ENCODE measurements at places on chromosomes 4 and X.

- no peak for DNase-seq
Measured at GRCh38 chrX:13547671-13548070, 21.7 kb upstream of the EGFL6 start.

GRCh38 chrX:129653181-129653970 is 1.4 kb downstream of the APLN start:
- no peak for DNase-seq

DNA sequence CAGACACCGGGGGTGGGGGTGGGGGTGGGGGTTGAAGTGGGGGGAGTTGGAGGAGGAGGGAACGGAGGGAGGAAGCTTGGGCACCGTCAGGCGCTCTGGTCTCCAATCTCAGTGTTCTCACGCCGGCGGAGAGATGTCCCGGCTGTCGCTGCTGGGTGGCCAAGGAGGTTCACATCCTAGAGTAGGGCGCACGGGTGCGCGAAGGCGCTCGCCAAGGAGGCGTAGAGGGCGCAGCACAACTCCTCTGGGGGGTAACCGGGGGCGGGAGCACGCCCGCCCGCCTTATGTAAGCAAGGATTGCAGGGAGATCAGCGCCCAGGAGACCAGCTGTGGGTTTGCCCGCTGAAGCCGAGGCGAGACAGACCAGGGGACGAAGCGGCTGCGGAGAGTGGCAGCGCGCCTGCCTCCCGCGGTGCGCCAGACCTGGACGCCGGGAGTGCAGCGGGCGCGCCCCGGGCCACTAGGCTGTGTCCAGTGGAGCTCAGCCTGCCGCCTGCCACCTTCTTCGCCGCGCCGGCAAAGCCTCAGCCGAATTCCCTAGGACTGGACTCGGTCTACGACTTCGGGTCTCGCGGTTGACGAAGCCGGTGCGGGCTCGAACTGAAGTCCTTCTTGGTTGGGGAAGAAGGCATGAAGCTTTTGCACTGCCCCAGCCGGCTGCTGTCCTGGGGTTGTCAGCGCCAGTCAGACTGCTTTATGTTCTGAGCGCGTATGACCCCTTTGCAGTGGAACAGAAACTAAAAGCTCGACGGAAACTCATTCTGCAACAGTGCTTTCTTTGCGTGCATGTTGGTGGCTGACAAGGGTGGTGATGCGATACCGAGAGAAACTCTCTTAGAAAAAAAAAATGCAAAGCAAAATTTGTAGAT is 707 bp upstream of the UNC5C start:
- DNase-seq, result no peak

DNA sequence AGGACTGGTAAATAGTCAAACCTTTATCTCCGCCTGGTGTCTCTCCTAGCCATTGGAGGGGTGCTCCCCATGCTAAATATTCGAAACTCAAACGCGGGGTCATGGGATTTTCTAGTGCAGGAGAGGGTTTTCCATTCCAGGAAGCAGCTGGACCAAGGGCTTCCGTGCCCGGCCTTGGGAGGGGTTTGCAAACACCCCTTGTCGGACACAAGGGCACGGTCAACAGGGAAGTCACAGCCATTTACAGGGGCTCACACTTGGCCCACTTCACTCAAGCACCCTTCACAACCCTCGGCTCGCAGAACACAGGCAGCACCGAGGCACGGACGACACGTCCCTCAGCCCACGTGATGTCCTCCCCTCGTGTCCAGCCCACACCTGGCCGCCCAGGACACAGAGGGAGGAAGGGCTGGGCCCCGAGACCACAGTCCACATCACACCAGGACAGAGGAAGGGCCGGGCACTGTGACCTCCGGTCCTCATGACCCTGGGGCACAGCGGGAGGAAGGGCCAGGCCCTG is 10.3 kb upstream of the PLCXD1 start:
- no peak for DNase-seq

DNA sequence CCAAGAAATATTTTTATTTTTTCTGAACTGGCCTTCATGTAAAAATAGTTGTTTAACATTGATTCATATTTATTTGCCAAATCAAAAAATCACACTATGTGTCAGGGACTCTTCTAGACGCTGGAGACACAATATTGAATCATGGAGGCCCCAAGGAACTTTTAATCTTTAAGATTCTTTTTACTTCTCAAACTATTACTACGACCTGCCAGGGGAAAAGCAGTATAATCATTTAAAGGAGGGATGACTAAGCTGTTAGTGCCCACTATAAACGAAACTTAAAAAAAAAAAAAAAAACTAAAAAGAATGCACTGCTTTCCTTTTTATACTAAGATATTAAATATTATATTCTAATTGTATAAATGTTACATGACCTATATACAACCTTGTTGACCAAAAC is 84.7 kb downstream of the PPA2 start:
- no peak for DNase-seq

GRCh38 chrX:17747692-17748091 is 10.4 kb downstream of the SCML1 start:
- DNase-seq, result no peak

- DNase-seq, result no peak
Measured at GRCh38 chr4:30610361-30610760, 109.8 kb upstream of the PCDH7 start.

GRCh38 chrX:97797076-97797475 is 913.4 kb downstream of the RPA4 start:
- DNase-seq, result no peak

All from stimulated activated naive CD4-positive, alpha-beta T cell treated with Interleukin-2 at 50 U/mL for 16 hours (primary cell).